ENCODE measurements at places on chromosomes 2 and 18.

DNA sequence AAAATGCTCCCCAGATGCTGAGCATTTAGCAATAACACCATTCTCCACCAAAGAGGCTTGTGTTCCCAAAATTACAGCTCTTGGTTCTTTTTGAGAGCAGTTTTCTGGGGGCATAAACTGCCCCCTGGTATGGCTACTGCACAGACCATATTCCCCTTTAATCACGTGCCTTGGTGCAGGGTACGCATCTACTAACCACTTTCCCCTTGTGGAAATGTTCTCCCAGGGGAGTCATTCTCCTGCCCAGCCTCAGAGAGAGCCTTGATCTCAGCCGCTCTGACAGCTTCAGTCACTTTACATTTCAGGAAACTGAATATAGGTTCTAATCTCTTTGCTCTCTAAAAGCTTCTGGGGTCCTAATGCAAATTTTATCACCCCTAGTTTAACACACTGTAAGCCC lies 44.7 kb upstream of the EML6 start:
- DNase-seq, result no peak

GRCh38 chr2:237449193-237449881 lies 35.4 kb upstream of the COL6A3 start:
- no peak for DNase-seq

DNA sequence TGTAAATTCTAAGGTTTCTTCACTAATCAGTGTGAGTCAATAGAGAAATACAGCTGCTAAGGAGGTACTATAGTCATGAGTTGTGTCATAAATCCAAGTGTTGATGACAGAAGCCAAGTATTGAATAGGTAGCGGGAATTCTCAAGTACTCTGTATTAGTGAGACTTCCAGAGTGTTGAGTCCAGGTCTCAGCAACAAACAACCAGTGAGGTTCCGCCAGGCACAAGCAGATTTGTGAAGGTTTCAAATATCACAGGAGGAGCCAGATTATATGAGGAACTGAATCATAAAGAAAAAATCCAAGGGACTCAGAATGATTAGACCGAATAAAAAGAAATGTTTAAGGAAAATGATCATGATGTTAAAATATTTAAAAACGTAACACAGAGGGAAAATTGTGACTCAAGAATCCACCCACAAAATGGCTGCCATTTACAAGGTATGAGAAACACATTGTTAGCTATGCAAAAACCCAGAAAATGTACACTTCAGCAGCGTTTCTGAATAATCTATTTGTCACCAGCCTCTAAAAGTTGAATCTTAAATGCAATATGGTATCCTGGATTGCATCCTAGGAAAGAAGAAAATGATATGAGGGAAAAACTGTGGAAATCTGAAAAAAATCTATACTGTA lies 27.3 kb upstream of the EVA1A start:
- no peak for DNase-seq

- no peak for DNase-seq
Observed at GRCh38 chr2:236977852-236978398, 107.8 kb upstream of the COPS8 start.

All from mucosa of descending colon (tissue), 3 donors.